ENCODE measurements at places on chromosomes 5 and 9.

DNA sequence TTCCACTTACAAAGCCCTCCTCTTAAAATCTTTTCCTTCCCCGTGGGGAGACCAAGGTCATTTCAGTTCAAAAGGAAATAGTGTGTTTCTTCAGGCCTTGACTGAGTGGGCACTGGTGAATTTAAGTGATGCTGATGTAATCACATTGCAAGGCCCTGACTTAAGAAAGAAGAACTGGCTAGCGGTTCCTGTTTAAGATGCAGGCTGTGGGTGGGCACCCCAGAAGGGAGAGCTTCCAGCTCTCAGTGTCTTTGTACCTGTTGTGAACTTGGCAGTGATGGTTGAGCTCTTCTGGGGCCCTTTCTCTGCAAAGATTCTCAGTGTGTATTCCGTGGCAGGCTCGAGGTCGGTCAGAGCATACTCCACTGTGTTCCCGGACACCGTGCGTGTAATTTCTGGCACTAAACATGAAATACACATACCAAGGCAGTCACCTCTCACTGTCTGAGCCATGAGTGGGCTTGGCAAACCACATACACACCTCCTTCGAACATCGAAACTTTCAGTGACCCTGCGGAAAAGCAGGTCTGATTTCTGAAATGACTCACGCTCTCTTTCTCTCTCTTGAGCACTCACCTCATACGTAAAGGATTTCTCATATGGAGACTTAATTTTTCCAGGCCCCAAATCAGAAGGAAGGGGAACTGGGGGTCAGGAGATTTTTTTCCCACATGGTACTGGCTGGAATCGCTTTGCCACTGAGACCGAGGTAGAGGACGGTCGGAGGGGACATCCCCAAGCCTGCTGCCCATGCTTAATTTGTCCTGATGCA lies 81.9 kb downstream of the TNC start:
- DNase-seq: peak; percentile 36

DNA sequence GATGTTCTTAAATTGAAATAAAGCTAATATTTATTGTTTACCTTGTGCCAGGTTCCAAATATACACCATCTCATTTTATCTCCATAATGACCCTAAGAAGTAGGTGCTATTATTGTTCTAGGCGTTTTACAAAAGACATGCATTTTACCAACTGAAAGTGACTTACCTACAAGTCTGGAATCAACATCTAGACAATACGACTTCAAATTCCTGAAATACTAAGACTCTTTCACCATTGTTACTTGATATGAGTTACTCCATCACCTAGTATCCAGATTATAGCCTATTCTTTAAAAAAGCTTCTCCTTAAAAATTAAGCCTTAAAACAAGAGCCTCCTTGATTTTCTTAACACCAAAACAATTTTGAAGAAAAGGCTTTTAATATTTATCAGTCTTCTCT lies 13.3 kb downstream of the HACD4 start:
- no peak for DNase-seq

DNA sequence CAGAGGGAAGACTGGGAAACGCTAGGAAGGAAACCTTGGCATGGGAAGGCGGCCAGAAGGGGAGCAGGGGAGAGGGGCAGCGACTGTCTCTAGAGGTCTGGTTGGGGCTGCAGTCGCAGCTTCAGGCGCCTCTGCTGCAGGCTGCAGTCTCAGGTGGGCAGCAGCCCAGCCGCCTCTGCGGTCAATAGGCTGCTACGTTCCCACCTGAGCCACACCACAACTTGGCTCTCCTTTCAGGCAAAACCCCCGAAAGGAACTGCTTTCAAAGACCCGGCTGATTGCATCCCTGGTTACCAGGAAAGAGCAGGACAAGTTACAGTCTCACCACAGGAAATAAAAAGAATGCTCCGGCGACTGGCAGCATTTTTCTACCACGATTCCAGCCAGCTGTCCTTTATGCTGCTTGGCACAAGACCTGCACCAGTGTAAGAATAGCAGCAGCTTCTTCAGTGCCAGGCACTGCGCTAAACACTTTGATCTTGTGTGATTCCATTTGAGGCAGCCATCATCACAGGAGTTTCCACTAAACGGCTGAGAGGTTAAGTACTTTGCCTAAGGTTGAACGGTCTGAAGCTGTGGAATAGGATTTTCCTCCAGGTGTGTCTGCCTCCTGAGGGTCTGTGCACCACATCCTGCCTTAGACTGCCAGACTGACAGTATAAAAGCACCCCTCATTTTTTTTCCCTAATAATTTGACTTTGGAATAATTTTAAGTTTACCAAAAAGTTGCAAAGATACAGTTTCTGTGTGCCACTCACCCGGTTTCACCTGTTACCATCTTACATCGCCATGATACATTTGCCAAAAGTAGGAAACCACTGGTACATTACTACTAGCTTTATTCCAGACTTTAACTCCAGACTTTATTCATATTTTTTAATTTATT lies 7.5 kb downstream of the RPS14 start:
- no peak for DNase-seq

DNA sequence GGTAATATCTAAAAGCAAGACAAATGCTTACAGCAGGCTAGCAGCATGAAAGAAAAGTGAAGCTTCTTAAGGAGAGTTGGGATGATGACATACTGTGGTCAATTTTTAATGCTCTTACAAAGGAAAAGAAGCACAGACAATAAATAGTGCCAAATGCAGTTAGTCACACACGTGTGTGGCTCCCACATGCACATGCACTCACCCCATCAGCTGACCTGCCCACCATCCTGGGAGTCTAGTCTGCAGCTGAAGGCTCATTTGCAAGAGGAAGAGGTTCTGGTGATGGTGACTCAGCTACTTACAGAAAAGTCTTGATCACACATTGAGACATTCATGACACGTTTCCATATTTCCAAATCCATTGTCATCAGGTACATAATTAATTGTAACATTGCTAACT lies 129.3 kb downstream of the MRPL36 start:
- no peak for DNase-seq

DNA sequence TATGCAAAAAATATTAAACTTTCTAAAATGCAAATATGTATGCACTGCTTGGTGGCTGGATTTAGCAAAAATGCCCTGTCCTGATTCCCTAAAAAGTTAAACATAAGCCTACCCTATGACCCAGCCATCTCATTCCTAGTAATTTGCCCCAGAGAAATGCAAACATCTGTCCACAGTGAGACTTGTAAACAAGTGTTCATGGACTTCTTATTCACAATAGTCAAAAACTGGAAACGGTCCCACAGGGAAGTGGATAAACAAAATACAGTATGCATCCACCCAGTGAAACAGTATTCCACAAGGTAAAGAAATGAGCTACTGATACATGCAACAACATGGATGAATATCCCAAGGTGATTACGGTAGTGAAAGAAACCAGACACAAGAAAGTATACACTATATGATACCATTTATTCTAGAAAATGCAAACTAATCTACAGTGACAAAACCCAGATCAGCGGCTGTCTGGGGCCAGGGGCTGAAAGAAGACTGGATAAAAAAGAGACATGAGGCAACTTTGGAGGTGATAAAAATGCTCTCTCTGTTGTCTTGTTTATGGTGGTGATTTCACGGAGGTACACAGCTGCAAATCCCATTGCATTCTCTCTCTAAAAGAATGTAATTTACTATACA lies 277.3 kb downstream of the GLIS3 start:
- DNase-seq: no peak

- DNase-seq: no peak
Observed at GRCh38 chr9:29006628-29007027, 1433.3 kb upstream of the C9orf72 start.

DNA sequence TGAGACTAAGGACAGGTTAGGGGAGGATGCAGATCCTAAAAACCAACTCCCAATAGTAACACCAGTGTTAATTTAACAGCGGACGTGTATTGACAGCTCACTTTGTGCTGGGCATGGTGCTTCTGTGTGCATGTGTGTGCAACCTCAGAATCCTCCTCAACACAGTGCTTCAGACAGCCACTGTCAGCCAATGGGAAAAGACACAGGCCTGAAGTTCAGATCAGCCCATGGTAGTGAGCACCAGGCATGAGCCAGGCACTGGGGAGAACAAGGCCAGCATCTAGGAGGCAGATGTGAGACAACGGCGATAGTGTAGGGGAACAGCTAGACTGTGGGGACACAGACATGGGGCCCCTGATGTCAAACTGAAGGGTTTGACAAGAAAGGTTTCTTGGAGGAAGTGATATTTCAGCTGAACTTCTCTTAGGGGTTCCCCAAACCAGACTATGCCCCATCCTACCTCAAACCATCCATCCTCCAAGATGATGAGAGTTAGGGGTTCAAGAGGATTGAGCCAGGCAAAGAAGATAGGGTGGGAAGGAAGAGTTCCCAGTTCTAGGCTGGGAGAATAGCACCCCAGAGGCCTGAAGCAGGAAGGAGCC lies 71.5 kb upstream of the PSD2 start:
- DNase-seq: no peak

DNA sequence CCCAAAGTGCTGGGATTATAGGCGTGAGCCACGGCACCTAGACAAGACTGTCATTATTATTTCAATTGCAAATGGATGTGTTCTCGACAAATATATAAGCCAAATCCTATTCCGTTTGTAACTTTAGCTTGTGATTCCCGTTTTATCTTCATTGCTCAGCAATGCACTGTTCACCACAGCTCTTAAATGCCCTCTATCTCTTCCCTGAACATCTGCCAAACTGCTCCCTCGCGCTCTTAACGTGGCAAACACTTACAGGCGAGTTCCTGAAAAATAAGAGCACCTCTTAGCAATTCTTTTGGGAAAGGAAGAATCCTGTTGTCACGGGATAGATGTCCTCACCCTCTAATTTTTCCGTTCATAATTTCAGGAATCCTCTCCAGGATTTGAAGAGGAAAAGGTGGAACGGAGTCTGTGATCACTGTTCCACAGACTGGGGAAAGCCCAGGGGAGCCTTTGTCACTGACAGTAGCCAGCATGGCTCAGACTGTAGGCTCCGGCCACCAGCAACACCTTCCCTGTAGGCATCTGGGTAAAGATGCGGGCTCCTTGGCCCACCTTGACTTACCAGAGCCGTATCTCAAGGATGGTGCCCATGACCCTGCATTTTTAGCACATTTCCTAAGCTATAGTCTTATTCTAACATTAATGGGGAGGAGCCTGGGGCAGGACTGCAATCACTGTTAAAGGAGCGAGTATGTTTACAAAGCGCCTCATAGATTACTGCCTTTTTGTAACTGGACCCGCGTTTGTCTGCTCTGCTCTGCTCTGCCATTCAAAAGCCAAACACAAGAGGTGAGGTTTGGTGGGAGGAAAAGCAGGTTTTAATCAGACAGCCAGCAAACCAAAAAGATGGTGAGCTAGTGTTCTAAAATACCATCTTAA lies 20.2 kb upstream of the GNPDA1 start:
- no peak for DNase-seq

- DNase-seq: no peak
Observed at GRCh38 chr9:26341545-26341944, 551.1 kb downstream of the CAAP1 start.

DNA sequence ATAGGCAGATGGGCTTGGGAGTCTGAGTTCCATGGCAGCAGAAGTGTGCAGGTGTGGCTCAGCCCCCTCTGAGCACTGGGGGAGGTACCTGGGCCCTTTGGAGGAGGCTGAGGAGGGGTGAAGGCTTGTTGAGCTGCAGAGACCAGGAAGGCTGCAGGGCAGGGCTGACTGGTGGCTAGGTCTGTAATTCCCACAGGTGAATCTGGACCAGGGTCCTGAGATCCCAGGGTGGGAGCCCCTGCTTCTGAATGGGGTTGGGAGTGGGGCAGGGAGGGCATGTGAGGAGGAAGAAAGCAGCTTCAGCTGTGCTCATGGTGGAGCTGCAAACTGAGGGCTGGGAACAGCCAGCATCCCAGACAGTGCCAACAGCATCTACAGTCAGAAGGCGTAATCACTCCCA lies 111.1 kb downstream of the CACNA1B start:
- no peak for DNase-seq

- no peak for DNase-seq
Observed at GRCh38 chr5:9054322-9054721, 491.6 kb downstream of the SEMA5A start.

- DNase-seq: no peak
Observed at GRCh38 chr5:168260353-168261226, 30.9 kb upstream of the WWC1 start.

- no peak for DNase-seq
Observed at GRCh38 chr9:134867917-134868750, 12.5 kb upstream of the FCN2 start.

DNA sequence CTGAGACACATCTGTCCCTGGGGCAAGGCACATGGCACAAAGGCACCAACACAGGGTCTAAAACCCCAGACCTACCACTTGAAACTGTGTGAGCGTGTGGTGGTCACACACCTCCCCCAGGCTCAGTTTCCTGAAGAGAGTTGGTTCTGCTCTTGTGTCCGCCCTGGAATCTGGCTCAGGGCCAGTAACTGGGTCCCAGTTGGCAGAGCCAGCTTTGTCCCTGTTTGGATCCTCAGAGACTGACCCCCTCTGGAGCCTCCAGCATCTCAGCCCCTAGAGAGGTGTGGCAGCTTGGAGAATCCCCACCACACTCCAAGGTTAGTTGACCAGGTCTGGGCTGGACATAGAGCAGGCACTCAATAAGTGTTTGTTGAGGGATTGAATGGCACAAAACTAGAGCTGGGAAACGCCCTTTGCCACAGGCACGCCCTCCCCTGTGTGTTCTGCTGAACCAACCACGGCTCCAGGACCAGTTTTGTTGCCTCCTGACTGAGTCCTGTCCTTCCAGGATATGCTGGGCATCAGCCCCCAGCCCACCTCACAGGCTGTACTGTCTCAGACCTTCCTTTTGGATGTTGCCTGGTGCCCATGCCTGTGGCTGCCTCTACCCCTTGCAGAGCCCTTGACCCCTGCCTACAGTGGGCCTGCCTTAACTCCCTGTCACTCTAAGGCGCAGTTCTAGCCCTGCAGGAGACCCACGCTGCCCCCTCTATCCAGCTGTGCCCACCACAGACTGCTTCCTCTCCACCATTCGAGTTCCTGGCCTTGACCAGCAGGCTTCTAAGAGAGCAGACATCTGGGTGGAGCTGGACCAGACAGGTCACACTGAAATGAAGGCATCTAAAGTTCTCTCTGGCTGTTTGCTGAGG lies 3.8 kb upstream of the PDLIM4 start:
- DNase-seq: no peak

DNA sequence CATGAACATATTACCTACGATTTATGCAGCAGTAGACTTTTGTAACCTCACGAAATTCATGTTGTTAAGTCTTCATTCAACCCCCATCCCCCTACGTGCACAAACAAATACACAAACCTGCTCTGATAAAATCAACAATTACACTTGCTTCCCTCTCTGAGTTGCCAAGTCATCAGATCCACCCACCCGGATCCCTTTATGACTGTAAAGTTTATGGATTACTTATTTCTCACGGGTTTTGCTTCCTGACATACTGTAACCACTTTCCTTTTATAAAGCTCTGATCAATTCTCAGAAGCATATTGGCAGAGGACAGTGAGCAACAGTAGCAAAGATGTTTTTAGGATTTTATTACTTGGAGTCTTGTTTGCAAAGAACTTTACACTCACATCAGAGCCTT lies 70.5 kb downstream of the MLLT3 start:
- peak; percentile 37 for DNase-seq

Measured in GM18507 (cell line).